ENCODE measurements at places on chromosomes 6 and 20.

DNA sequence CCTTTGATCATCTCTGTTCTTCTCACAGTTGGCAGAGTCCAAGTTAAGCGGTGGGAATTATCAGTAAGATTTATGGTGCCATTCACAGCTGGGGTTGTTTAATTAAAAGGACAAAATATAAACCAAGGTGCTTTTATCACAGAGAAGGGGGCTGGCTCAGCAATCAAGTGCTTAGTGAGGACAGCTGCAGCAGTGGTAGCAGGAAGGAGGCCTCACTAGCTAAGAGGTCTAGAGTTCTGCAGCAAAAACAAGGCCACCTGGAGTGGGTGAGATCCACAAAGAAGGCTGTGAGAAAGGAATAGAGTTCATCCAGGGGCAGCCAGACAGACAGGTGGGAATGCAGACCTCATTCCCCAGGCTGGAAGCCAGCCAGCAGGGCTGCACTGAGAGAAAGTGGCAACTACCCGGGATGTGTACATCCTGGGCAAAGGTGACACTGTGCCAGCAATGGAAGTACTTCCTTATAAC lies 37.1 kb downstream of the PIGU start:
- DNase-seq, result no peak

GRCh38 chr6:2387445-2387844 lies 142.0 kb upstream of the GMDS start:
- DNase-seq, result no peak

DNA sequence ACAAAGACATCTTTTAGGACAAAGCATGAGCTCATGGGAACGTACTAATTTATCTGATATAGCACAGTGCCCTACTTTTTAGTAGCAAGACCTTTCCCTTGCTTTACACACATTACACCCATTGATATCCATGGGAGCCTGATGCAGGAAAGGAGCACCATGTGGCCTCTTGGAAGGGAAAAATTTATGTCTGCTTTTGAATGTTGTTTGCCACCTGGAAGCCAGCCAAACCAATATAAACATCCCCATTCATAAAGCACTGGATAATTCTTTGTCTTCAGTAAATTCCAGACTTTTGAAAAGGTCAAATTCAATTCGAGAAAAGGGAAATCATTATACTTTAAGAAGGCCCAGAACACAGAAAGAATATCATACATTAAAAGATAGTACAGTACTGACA lies 152.3 kb upstream of the BEND6 start:
- peak; percentile 14 for DNase-seq

- peak; percentile 53 for DNase-seq
These were observed 82.8 kb upstream of the CDYL start for GRCh38 chr6:4693173-4693970.

All from NCI-H1694 (cell line).